ENCODE measurements at places on chromosomes 13 and 19.

- no peak for DNase-seq
Measured at GRCh38 chr13:113148407-113148806, 10.0 kb upstream of the PROZ start.

GRCh38 chr19:52110780-52111179 is 15.2 kb upstream of the ZNF841 start:
- DNase-seq, result no peak

GRCh38 chr19:9705836-9706235 is 30.9 kb upstream of the ZNF562 start:
- DNase-seq, result no peak

- DNase-seq, result no peak
Measured at GRCh38 chr13:102707467-102707866, 12.6 kb upstream of the METTL21C start.

DNA sequence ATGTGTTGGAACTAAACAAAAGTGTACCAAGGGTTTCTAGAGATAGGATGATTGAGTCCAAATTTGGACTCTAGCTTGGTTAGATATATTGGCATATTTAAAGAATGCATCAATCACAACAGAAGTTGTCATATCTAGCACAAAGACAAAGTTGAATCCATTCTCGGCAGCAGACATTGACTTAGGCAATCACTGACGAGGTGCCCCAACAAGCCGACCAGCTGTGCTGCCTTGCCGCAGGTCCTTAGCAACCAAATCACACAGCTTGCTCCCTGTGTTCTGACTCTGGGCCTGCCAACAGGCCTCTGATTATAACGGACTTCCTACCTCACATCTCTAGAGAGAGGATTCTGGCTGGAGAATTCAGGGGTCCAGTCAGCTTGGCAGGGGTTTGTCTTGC is 208.7 kb downstream of the MTUS2 start:
- no peak for DNase-seq

- peak; percentile 60 for DNase-seq
Measured at GRCh38 chr19:11130824-11131455, 24.6 kb downstream of the SPC24 start.

GRCh38 chr19:55452749-55453346 is 8.6 kb downstream of the ISOC2 start:
- DNase-seq, result no peak

DNA sequence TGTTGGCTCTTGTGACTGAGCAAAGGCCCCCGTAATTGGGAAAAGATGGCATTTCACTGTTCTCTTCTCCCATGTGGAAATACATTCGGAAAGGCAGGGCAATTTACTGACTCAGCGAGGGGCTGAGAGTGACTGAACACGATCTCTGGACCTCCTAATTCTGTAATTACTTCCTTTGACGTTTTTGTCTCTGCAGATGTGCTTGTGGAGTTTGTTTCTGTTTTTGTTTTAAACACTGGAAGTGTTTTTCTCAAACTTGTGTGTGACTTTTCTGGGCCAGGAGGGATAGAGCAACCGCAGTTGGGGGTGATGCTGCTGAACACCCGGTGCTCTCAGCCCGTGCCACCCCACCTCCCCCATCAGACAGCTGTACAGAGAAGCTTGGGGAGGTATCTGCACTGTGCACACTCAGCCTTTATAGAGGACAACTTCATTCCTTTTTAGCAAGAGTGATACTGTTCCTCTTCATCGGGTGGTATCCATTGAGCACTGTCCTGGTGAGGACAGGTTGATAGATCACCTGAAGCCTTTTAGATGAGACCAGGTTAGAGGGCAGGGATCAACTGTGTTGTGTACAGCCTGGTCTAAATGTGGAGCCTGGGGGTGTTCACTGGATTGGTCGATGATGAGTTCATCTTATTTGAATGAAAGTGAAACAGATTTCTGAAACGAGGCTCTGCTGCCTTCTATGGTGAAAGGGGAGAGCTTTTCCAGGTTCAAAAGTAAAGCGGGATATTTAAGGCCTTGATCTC is 117.4 kb downstream of the ESD start:
- peak; percentile 2 for DNase-seq

- peak; percentile 59 for DNase-seq
Measured at GRCh38 chr13:40187324-40187795, 479.1 kb downstream of the FOXO1 start.

DNA sequence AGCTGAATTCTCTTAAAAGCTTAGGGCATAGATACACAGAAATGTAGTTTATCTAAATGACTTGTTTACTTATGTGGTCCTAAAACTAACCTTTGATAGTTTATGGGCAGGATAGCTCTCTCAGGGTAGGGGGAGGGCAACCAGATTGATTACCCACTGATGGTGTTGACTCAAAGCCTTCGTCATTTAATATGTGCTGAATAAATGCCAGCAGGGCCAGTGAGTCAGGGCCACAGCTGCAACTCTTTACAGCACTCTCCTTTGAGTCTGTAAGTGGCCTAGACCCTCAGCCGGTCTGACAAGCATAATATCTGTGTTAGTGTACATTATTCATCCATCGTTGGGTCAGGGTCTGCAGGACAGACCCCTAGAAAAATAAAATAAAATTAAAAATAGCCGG is 128.5 kb downstream of the ZNF675 start:
- DNase-seq, result no peak

DNA sequence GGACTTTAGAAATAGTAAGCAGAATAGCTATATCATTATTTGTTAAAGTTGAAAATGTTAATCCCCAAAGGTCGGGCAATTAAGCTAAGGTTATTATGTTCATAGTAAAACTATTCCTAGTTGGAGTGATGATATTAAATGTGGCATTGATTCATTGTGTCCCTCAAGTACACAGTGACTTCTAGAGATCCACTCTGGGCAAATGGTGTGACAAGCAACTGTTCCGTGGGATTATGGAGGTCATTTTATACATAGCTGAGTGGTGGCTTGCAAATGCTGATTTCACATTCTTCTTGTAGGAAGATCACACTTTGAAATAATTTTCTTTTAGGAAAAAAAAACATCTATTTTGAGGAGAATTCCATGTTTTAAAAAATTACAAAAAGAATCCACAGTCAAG is 317.8 kb downstream of the ATP8A2 start:
- no peak for DNase-seq

GRCh38 chr13:71871176-71871754 is 4.3 kb upstream of the DACH1 start:
- DNase-seq, result no peak

DNA sequence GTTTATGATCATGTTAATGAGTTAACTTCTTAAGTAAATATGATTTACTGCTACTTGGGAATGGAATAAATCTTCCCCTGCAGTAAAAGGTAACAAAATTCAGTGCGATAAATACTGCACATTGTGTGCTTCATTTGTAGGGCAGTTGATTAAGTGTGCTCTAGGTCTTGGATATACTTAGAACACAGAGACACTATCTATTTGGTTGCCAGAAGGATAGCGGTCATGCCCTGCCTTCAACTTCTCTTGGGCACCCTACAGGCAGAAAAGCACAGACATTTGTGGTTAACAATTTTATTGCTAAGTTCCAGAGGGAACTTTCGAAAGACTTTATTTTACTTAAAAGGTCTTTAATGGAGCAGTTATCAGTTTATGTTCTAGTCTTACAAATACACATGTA is 605.8 kb downstream of the PCDH9 start:
- DNase-seq, result no peak

- DNase-seq, result no peak
Measured at GRCh38 chr19:50378863-50379236, 2.6 kb downstream of the NR1H2 start.

GRCh38 chr19:32924200-32924599 is 47.6 kb downstream of the CEP89 start:
- no peak for DNase-seq

DNA sequence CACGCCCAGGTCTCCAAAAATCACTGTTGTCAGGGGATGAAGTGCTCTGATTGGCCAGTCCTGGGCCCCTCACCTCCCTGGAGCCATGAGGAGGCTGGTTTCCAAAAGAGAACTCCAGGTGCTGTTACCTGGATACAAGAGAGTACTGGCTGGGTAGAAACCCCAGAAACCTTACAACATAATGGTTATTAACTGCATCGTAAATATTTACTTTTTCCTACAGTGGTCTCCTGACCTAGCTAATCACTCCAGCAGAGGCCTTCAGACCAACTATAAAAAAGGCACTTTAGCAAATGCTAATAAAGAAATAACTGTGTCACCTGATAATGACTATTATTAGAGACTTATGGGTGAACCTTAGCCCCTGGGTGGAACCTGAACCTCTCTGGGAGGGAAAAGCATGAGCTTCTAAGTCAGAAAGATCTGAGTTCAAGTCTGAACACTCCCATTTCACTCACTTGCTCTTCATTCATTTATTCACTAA is 1.5 kb upstream of the IGSF23 start:
- DNase-seq, result no peak

- no peak for DNase-seq
Measured at GRCh38 chr19:17306285-17306714, 628 bp downstream of the MRPL34 start.

GRCh38 chr19:763181-763580 is 12.3 kb downstream of the MISP start:
- no peak for DNase-seq

GRCh38 chr13:24187185-24187584 is 26.7 kb downstream of the SPATA13 start:
- DNase-seq, result no peak

DNA sequence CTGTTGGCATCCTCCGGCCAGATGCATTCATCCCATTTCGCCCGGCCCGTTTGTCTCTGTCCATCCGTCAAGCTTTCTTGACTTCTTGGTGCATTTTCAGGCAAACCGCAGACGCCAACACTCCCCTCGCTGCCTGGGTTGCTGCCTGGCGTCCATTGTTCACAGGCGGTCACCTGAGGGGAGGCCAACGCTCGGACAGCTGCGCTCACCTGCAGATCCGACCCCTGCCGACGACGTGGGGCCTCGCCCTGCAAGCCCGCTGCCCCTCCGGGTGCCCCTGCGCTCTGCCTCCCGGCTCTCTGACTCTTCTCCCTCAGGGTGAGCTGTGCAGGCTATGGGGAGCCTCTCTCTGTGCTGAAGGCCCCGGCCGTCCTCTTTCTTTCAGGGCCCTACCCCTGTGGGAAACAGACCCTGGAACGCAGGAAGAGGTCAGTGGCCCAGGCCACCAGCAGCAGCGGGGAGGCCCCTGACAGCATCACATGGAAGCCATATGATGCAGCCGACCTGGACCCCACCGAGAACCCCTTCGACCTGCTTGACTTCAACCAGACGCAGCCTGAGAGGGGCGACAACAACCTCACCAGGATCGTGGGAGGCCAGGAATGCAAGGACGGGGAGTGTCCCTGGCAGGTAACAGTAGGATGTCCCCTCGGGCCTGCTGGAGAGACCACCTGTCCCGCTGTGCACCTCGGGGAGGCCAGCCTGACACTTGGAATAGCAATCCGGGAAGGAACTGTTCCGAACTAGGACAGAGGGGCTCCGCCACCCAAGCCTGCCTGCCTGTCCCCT is 14.8 kb upstream of the PROZ start:
- no peak for DNase-seq

DNA sequence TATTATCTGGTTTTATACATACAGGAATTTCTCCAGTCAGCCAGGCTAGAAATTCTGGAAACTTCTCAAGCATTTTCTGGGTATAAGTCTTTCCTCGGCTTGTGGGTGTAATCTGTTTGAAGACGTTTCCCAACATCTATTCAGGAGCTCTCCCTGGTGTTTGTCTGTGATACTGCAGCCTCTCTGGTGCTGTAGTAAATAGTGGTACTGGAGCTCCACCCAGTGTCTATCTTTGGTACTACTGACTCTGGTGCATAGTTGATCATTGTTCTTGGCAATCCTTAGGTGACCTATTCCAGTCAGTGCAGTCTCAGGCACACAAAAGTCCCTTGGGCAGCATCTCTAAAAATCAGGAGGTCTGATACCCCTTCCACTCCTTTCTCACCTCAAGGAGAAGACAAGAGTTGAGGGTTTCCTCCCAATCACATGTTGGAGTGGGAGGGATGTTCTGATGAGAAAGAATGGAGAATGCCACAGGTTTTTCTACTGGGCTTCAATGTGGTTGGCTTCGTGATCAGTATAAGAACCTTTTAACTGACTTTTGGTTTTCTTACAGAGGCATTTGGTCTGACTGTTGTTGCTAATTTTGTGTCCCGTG is 115.5 kb downstream of the CYSLTR2 start:
- peak; percentile 69 for DNase-seq

GRCh38 chr19:12527034-12527836 is 24.0 kb downstream of the ZNF564 start:
- DNase-seq, result no peak

DNA sequence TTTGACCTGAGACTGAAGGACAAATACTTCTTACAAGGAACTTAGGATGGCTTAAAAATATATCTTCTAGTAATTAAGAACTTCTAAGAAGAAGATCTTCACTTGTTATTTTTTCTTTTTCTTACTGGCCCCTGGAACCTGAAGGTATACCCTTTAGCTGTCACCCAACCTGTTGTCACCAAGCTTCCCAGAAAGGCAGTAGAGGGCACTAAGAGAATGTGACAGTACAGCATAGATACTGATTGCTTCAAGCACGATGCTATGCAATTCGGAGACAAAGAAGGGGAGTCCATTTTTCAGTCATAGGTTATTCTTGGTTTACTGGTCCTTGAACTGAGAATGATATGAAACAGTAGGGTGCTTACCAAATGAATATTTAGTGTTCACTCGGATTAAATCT is 208.3 kb upstream of the PCDH9 start:
- no peak for DNase-seq

DNA sequence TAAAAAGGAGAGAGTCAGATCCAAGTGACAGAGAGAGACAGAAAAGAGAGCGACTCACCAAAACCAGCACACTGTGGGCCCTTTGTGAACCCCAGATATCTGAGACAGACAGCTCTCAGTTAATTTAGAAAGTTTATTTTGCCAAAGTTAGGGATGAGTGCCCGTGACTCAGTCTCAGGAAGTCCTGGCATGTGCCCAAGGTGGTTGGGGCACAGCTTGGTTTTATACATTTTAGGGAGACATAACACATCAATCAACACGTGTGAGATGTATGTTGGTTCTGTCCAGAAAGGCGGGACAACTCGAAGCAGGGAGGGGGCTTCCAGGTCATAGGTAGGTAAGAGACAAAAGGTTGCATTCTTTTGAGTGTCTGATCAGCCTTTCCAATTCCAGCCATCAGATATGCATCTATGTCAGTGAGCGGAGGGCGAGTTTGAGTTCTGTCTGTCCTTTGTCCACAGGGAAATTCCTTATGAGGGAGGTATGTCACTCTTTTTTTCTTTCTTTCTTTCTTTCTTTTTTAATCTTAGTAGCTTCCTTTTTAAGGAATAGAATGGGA is 37.2 kb upstream of the ATP11A start:
- DNase-seq, result no peak

GRCh38 chr19:492091-492531 is 4.2 kb upstream of the MADCAM1 start:
- DNase-seq, result peak; percentile 37
